ENCODE measurements at places on chromosomes 12 and 14. TPM values are rescaled to one million over a fixed set of nuclear protein-coding genes. Genes with fewer than 3 reads are reported as not detected.

DNA sequence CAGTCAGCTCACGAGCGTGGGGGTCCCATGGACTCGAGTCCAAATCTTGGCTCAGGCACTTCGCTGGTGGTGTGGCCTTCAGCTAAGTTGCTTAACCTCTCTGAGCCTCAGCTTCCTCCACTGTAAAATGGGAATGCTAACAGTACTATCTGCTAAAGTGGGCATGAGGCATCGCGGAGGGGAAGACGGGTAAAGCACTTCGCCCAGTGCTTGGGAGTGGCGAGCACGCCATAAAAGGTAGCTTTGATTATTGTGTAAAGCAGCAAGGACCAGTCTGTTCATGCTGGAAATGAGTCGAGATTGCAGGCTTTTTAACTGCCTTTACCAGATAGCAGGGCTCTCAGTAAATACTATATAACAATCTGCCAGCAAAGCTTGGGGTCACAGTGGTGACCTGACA, 24.5 kb downstream of the HRK start:
- DNase-seq: no peak

DNA sequence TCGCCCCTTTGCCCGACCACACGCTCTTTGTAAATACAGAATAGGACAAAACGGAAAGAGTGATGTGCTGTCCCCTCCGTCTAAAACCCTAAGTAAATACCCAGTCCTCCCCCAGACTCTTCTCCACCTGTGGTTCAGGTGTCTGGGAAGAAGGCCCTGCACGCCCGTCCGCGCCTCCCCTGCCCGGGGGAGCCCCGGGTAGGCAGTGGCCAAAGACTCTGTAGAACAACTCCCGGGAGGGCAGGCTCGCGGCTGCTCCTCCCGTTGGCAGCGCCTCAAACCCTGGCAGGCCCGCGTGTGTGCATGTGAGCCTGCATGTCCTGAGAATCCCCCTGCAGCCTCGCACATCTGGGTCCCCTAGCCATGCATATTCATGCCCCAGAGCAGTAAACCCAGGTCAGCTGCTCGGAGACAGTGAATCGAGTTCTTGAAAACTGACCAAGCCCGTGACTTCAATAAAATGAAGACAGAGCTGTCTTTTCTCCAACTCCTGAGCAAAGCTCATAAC, 165.8 kb downstream of the MON2 start:
- peak; percentile 22 for DNase-seq

- DNase-seq: no peak
These were observed 28.3 kb downstream of the MMP17 start for GRCh38 chr12:131856366-131857097.

DNA sequence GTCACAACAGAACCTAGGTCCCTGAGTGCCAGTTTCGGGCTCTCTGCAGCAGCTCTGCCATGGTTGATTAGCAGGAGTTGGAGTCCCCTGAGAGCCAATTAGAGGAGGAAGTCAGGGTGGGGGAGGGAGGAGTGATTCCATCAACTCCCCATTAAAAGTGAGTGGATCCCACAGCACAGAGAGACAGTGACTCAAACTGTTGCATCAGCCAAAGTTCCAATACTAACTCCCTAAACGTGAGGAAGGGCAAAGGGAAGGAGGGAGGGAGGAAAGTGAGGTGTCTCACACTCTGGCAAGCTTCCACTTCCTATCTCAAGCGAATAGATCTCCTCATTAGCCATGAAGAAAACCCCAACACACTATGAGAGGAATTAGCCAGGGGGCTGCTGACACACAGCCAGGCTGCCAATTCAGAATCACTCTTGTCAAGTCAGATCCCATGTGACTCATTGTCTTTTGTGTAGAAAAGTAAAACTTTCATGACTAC, 23.6 kb downstream of the OR11H4 start:
- DNase-seq: no peak

STAT2 gene
- 99.8 TPM for total RNA-seq

HOXC12 gene
- total RNA-seq: not detected

IFNG gene
- total RNA-seq: not detected

CLEC4A gene
- total RNA-seq: not detected

SMIM41 gene
- total RNA-seq: 7.5 TPM
